OCI-LY7 (cell line): ENCODE measurements at places on chromosomes 2 and 18.
A peak's percentile ranks its signal among the peaks of the same experiment; 100 is the strongest.

GRCh38 chr2:143390171-143390570 is 261.0 kb downstream of the ARHGAP15 start:
- no peak for DNase-seq

DNA sequence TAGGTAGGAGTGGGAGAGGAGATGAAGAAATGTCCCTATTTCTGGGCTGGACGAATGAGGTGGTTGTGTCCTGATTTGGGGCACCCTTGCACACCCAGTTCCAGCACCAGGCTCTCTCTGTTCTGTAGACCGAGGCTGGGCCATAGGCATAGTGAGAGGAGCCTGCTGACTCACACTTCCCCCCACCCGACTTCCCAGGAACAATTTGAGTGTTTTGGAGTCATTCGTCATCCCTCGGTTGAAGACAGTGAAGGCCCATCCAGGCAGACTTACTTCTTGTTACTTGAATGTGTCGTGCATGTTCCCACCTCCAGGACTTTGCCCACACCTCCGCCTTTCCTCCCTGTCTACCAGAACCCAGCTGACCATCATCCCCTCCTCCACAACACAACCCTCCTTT is 179.1 kb downstream of the HAUS1 start:
- DNase-seq: no peak

DNA sequence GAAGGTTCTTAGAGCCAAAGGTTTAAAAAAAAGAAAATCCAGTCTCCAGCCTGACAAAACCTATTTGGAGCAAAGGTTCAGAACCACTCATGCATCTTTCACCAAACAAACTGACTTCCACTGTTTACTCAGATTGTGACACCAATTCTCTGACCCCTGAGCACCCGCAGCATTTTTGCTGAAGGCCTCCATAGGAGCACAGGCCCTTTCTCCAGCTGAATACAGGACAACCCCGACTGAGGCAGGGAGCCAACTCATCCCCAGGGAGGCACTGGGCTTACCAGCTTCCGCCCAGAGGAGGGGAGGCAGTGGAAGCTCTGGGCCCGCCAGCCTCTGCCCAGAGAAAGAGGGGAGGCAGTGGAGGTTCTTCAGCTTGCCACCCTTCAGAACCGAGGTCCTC is 51.0 kb upstream of the CNGA3 start:
- no peak for DNase-seq

DNA sequence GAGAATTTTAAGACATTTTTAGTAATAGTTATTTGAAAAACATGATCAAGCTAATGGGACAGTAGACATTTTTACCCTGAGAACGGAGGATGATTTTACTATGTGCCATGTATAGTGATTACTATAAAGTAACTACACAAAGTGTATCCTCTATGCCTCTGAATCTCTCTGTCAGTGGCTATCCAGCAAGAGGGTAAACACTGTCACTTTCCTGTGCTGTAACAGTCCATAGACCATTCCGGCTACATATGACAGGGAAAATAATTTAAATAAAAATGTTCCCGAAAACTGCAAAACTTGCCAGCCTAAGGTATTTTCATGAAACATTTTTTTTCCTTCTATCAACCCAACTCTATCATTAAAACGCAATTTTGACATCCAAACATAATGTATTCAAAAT is 1632.2 kb upstream of the ACVR2A start:
- DNase-seq: no peak

DNA sequence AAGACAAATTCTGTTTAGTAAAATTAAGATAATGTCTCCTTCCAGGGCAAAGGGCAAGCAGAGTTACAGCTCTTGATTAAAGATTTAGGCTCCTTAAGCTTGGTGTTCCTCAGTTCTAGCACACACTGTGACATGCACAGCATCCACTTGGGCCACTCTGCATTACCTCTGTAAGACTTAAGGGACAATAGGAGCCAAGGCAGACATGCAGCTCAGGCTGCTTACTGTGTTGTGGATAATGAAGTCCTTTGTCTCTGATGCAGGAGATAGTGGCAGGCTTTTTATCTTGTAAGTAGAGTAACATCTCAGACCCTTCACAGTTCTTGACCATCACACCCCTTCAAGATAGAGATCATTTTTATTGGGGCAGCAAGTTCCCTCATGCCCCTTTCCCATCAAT is 31.2 kb downstream of the RBM45 start:
- DNase-seq: no peak

GRCh38 chr18:77067291-77068061 is 65.1 kb downstream of the MBP start:
- DNase-seq: no peak

GRCh38 chr18:61901323-61901986 is 8.6 kb upstream of the RNF152 start:
- peak; percentile 32 for DNase-seq

GRCh38 chr2:202056611-202057010 is 16.4 kb upstream of the KIAA2012 start:
- DNase-seq: peak; percentile 7

GRCh38 chr2:43185146-43185545 is 41.3 kb downstream of the ZFP36L2 start:
- no peak for DNase-seq

DNA sequence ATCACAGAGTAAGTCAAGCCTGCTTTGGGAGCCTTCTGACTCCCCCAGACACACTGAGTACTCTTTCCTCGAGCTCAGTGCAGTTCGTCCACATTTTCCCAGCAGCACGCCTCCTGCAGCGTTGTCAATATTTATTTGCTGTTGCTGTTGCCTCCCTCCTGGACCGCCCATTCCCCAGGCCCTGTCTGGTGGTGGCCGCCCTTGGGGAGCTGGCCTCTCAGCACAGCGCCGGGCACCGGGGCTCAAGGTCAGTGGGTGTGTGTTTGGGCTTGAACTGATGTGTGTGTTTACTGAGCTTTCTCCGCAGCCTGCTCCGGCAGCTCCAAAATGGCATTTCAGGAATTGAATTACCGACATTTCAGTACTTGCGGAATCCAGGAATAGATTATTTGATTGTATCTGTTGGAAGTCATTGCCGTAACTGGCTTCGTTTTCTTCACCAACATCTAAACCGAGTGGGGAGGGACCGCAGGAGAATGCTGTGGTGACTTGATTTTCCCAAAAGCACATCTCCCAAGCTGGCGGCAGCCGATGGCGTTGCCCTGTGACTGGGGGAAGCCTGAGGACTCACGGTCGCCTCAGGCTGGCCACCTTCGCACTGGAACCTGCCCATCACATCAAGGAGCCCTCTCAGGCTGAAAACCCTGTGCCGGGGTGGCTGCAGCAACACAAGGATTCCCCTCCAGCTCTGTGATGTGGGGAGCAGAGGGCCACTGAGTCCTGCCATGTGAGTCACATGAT is 66.0 kb downstream of the HPCAL1 start:
- no peak for DNase-seq

- DNase-seq: no peak
These were observed 146.7 kb downstream of the PDE1A start for GRCh38 chr2:182280118-182280517.

DNA sequence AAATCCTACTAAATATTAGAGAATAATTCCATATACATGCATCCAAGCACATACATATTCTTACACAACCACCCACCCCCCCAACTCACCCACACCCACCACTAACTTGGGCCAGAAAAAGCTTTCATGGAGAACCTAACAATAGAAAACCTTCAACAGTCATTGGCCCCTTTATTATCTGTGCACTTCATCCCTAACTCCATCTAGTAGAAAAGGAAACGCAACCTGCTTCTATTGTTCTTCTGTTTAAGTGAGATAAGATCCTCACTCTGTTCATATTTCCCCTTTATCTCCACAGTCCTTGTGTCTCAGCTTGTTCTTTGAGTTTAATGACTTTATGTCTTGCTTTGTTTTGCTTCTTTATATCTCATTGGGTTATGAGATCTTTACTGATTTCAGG is 1740.2 kb upstream of the CELF4 start:
- DNase-seq: no peak

DNA sequence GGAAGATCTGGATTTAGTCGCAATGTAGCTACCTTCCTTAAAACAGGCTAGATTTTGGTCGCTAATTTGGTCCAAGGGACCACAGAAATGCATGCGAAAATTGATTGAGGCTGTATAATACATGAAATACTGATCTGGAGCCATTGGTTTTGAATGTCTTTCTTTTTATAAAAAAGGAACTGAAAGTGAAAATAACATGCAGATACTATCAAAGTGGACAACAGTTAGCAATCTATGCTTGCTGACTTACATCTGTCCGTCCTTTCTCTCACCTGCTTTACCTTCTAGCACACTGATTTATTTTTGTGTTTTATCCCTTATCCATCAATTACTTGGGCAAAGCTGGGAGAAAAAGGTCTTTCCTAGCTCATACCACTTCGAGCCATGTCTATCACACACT is 1459.8 kb upstream of the ACVR2A start:
- no peak for DNase-seq

- DNase-seq: no peak
These were observed 163.1 kb downstream of the MIB1 start for GRCh38 chr18:21903709-21904108.

DNA sequence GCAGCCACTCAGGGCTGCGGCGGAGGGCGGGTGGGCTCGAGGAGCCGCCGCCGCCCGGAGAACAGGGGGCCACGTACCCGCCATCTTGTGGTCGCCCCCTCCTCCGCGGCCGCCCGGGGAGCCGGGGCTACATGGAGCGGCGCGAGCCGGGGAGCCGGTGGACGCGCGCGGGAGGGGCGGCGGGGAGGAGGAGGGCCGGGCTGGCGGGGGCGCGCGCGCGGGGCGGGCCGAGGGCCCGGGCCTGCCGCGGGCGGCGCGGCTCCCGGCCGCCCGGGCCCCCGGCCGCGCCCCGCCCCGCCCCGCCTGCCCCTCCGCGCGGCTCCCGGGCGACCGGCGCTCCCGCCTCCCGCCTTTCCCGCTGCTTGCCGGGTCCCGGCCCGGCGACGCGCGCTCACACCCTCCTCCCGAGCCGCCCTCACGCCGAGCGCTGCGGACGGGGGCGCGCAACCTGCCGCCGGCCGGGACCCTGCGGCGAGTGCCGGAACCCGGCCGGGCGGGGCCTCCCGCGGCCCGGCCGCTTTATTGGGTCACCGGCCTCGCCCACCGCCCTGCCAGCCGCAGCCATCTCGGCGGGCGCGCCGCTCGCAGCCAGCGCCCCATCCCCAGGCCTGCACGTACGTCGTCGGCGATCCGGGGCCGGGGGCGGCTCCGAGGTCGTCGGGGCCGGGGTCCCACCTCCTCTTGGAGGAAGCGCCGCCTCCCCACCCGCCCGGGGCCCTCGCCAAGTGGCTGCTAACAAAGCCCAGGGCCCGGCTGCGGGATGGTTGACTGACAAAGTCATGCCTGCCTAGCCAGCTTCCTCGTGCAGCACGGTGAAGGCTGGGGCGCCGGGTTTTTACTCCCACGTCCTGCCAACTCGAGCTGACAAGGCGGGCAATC is at the start of gene PPP4R1:
TSS of gene PPP4R1 (minus strand) at position 159 of the 879 bp plus-strand sequence. CDS start at position 84, 75 bp downstream.
- DNase-seq: peak; percentile 77

- peak; percentile 55 for DNase-seq
These were observed 22.3 kb upstream of the ATP5MC3 start for GRCh38 chr2:175203621-175204496.

- DNase-seq: no peak
These were observed 67.8 kb downstream of the SLC66A2 start for GRCh38 chr18:79883461-79884293.

DNA sequence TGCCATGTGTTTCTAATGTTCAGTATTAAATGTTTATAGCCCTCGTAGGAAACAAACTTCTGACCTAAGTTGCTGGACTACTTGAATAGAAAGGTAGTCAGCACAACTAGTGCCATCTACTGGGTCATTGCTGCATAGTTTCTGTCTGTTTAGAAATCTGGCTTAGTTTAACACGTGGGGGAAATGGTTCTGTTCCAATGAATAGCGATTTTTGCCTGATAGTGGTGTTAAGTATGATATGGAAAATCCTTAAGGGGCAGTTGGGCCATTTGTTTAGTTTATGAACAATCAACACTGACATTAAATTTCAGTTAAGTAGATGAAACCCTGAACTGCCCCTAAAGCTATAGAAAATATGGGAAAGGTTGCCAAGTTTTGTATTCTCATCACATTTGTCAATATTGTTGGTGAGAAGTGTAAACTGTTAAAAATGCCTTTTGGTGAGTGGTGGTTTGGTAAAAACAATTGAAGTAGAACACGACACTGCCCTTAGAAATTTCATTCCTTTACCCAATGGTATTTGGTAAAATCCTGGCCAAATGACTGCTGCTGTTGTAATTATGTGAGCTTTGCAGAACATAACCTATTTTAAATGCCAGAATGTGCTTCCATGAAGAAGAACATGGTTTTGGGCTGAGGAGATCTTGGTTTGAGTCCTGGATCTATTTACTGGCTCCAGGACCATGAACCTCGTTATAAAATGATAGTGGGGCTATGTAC is 13.2 kb downstream of the NABP1 start:
- peak; percentile 74 for DNase-seq

GRCh38 chr18:36379435-36379984 is 82.0 kb downstream of the FHOD3 start:
- no peak for DNase-seq

DNA sequence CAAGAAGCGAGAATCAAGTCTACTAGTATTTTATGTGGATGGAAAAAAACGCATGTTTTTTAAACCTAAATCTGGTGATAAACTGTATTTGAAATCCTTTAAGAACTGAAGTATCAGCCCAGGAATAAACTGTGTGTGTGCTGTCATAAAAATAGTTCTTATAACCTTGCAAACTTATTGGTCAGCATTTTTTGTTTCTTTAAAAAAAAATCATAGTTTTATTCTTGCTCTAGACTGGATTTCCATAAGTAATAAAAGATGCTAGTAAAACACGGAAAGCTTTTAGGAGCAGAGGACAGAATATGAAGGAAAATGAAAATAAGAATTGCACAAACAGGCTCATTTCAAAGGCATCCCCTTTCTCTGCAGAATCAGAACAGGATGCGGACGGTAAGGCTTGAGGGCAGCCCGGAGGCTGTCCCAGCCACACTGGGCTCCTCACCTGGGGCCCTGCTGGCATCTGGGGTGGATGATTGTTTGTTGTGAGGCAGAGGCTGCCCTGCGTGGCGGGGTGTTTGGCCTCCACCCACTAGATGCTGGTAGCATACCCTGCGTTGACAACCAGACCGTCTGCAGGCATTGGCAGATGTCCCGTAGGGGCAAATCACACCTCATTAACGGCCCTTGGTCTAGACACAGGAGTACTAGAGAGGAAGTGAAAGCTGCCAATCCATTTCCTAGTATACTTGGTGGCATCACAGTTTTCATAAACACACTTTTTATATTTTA is 52.5 kb downstream of the MBP start:
- peak; percentile 60 for DNase-seq

DNA sequence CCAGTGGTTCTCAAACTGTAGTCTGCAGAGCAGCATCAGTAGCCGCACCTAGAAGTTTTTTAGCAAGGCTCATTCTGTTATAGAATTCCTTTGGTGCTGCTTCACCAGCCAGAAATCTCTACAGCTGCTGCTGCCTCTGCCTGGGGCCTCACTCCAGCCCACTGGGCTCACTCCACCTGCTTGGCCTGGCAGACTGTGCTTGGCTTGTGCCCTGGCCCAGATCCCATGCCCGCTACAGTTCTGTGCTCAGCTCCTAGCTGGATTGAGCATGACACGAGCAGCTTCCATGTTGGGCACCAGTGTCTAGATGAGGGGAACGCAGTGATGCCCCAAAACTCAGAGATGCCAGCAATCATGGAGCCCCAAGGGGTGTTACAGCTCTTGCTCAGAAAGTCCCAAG is 22.6 kb downstream of the MAPK4 start:
- DNase-seq: no peak

GRCh38 chr2:236663287-236664101 is 93.9 kb downstream of the ACKR3 start:
- DNase-seq: no peak
